ENCODE measurements at places on chromosomes 2 and 18.
A peak's percentile ranks its signal among the peaks of the same experiment; 100 is the strongest.

- no peak for DNase-seq
These were observed 67.8 kb downstream of the CWC22 start for GRCh38 chr2:179939259-179939658.

DNA sequence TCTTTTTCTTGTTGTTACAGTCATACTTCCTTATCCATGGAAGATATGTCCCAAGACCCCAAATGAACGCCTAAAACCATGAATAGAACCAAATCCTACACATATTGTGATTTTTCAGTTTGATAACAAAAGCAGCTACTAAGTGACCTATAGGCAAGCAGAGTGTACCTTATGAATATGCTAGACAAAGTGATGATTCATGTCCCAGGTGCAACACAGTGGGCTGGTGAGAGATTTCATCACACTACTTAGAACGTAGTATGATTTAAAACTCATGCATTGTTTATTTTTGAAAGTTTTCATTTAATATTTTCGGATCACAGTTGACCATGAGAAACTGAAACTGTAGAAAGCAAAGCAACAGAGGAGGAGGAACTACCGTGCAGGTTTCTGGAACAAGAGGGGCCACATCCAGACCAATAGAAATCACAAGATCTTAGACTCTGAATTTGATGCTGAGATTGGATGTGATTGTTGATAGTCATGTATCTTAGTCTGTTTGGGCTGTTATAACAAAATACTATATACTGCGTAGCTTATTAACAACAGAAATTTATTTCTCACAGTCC is 470.8 kb upstream of the VRK2 start:
- no peak for DNase-seq

DNA sequence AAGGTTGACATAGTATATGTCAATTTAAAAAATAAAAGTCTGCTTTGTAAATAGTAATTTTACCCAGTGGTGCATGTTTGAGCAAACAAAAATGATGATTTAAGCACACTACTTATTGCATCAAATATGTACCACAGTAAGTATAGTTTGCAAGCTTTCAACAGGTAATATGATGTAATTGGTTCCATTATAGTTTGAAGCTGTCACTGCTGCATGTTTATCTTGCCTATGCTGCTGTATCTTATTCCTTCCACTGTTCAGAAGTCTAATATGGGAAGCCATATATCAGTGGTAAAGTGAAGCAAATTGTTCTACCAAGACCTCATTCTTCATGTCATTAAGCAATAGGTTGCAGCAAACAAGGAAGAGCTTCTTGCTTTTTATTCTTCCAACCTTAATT is 78.6 kb upstream of the CSRNP3 start:
- peak; percentile 67 for DNase-seq

DNA sequence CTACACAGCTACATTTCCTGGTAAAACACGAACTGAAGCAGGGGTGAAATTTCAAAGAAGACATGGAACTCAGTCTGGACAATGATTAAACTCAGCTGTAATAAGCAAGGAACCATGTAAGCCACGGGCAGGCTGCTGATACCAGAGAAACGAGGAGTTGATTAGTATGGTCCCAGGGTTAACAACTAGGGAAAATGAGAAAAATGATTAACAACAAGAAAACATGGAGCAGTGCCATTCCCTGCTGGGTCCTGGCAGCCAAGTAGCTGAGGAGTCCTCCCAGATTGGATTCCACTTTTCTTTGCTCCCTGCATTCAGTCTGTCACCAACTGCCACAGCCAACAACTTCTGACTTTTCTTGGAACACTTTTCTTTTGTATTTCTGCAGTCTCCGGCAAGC is 517.0 kb upstream of the KLHL29 start:
- no peak for DNase-seq

GRCh38 chr18:36440614-36441013 is 143.1 kb downstream of the FHOD3 start:
- no peak for DNase-seq

GRCh38 chr2:84115173-84115857 is 343.8 kb downstream of the SUCLG1 start:
- DNase-seq = no peak

DNA sequence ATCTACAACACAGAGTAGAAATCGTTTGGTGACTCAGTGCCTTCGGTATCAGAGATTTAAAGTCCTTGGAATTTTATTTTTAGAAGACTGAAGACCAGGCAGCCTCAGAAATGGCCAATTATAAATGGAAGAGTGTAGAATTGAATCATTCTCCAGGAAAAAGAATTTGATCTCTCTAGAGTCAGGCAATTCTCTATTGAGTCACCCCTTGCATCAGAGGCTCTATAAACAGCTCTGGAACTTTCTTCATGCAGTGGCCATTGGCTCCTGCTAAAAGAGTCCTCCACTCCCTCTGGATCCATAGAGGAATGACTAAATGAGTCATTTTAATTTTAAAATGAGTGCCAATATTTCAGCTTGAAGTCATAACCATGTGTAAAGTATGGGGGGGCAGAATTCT is 816.2 kb downstream of the TDRD15 start:
- DNase-seq = no peak

DNA sequence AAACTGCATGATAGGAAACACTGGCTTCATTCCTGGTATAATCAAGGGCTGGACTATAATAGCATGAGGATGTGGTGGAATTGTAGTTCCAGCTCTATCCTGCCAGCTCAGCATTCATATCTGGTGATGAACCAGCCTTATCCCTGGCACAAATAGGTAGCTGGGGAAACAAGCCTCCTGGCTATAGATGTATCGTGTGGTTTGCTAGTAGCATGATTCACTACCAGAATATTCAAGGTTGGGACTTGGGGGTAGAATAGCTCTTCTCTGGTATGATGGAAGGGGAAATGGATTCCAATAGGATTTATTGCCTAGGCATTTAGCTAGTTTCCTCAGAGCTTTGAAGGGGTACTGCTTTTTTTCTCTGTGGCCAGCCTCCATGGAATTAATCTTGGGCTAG is 532.8 kb downstream of the FBXO15 start:
- no peak for DNase-seq

DNA sequence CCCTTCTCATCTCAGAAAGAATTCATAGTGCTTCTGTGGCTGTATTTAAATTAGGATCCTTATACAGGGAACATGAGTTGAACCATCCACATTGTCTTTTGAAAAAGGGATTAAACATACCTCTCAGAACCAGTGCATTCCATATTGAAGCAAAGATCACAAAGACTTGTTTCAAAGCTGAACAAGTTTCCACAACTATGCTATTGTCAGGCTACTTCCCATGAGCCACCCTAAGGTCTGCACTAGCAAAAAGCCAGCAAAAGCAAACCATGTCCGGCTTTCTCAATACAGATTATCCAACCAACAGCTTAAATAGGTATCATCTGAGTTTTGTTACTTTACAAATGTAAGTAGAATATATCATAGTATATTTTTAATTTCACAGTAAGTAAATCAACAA is 78.1 kb downstream of the SCG2 start:
- no peak for DNase-seq

DNA sequence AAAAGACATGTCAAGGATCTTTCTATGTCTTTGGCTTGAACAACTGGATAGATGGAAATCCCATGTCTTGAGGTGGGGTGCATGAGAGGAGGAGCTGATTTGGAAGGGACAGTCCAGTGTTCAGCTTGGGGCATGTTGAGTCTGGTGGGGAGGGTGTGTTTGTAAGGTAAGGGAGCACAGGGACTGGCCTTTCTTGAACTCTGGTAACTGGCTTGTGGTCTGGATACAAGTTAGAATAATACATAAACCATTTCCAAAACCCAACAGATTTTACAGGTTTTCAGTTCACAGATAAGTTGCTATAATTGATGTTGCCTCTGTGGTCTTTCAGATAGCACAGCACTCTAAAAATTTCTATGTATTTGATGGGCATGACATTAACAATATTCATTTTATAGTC is 24.2 kb downstream of the RHBDD1 start:
- DNase-seq = no peak

DNA sequence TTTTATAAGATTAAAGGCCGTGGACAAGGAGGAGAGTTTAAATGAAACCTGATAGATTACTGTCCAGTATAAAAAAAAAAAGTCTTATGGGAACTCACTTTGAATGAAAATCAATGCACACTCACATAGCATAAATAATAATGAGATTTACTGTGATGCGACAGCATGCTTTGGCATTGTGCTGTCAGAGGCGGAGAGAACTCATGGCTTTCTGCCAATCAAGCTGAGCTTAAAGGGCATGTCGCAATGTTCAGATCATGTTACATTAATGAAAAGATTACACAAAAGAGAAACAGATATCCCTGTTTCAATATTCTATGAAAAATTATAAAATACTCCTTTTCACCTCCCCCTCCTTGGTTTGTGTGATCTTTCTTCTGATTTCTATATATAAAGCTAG is 310.8 kb downstream of the ERBB4 start:
- DNase-seq = no peak

DNA sequence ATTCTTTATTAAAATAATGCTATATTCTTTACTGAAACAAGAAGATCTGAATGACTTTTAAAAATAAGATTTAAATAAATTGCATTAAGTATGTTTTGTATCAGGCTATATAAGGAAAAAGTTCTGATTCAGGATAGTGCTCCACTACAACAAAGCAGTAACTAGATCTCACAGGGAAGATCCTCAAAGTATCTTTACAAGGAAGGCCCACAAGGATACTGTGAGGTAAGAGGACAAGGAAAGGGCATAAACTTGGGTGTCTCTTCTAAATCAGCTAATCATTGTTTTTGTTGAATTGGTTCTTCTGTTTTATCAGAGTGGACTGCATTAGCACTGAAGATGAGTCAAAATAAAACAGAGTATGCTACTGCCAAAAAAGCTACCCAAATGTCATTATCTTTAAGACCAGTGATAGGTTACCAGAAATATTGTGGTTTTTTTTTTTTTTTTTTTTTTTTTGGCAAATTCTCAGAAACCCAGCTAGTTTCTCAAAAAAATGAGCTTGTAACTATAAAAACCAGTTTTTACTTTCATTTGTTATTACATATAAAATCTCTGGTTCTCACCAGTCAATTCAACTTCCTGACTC is 160.9 kb downstream of the BAZ2B start:
- no peak for DNase-seq

GRCh38 chr2:115880558-115880957 is 1438.1 kb downstream of the DPP10 start:
- no peak for DNase-seq

- DNase-seq = no peak
These were observed 8.2 kb downstream of the GDF7 start for GRCh38 chr2:20674974-20675679.

- DNase-seq = peak; percentile 25
These were observed 29.9 kb downstream of the ANO7 start for GRCh38 chr2:241218131-241219029.

DNA sequence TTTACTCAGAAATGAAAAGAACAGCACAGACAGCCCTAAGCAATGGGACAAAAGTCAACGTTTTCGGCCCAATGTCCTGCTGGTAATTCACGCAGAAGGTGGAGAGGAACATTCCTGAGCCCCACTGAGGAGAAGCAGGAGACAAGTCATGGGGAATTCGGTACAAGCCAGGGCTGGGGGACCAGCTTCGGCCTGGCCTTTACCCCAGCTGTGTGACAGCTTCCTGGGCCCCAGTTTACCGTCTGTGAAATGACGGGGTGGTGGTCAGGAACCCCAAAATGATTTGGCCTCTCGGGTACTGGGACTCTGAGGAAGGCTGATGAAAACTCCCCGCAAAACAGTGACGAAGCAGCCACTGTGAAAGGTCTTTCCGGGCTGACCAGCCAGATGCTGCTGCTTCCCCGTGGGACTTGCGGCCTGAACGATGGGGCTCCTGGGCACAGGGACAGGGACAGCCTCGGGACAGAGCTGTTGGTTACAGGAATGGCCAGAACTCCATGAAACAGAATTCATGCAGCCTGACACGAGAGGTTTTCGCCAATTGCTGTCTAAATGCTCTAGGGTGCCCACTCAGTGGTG is 21.6 kb downstream of the KIF1A start:
- DNase-seq = no peak

GRCh38 chr18:44836263-44836662 is 155.6 kb downstream of the SETBP1 start:
- no peak for DNase-seq

DNA sequence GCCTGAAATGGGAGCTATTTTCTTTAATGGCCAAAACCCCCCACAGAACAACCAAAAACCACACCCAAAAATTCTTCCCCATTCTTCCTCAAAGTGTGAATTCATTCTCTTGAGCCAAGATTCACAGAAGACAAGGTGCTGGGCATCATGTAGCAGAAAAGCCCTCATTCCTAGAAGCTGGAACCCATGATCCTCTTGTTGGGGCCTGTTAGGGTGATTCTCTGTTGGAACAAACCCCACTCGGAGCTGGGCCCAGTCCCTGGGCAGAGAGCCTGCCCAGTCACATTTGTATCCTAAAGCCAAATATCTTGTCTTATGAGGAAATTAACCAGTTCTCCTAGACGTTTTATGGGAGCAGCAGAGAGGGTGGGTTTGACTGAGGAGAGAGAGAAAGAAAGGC is 22.8 kb upstream of the VPS4B start:
- no peak for DNase-seq

- DNase-seq = no peak
These were observed 141.9 kb upstream of the NETO1 start for GRCh38 chr18:73009691-73010090.

- DNase-seq = no peak
These were observed 31.8 kb upstream of the MTX2 start for GRCh38 chr2:176237456-176237855.

DNA sequence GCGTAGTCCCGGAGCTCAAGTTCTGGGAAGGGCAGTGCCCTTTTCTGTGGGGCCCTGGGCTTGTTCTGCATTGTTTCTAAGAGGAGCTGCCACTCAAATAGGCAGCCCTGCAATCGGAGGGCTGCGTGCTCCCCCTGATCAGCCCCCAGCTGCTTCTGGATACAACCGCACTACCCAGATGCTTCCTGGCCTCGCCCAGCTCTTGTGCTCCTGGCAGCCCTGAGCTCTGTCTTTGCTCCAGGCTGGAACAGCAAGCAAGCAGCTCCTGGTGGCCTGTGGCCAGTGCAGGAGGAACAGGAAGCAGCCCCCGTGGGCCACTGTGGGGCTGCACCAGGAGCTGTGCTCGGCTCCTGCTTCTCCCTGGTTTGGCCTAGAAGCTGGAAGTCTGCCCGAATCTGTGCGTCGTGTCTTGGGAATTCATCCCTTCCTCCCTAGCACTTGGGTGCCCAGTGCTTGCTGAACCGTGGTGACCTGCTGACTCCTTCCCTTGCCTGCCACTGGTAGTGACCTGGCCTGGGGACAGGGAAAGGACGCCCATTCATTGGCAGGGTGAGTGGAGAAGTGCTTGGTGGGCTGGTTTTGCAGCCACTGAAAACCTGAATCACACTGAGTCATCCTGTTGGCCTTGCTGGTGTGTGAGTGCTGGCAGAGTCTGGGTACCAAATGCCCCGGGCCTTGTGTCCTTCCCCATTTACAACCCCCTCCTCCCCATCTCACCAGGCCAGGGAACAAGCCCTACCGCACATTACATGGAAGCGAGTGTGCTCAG is 27.3 kb upstream of the NTSR2 start:
- no peak for DNase-seq

- DNase-seq = no peak
These were observed 91.2 kb downstream of the INSIG2 start for GRCh38 chr2:118179445-118179844.

GRCh38 chr2:160533482-160533881 is 39.9 kb upstream of the RBMS1 start:
- no peak for DNase-seq

- DNase-seq = no peak
These were observed 14.8 kb upstream of the IL18R1 start for GRCh38 chr2:102340778-102341177.

- no peak for DNase-seq
These were observed 26.7 kb downstream of the LIMS1 start for GRCh38 chr2:108560895-108561530.
